Hematopoietic multipotent progenitor cell treated with erythropoietin and hydrocortisone succinate and interleukin-3 and kit ligand, for 4 days (in vitro differentiated cells): ENCODE measurements at places on chromosomes 13 and 19.
A peak's percentile ranks its signal among the peaks of the same experiment; 100 is the strongest.

- no peak for DNase-seq
Measured at GRCh38 chr13:101303521-101303920, 112.8 kb downstream of the NALCN start.

- peak; percentile 47 for DNase-seq
Measured at GRCh38 chr13:100673376-100673712, 1.3 kb downstream of the TMTC4 start.

- DNase-seq, result no peak
Measured at GRCh38 chr19:29321116-29321515, 108.2 kb upstream of the UQCRFS1 start.

DNA sequence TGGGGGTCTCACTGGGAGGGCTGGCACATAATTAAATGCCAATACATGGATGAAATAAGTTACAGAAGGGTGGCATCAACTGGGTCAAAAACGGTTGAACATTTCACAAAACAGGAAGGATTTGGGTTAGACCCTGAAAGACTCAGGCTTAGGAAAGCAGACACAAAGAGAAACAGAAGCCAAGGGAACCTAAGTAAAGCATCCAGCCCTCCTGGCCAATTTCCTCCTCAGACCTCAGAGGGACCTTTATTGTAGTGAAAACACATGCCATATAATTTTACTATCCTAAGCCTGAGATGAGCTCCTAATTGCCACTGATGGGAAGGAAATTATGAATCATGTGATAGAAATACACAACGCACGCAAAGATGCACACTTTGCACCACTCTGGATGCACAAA, 12.1 kb upstream of the CEACAM3 start:
- peak; percentile 66 for DNase-seq

DNA sequence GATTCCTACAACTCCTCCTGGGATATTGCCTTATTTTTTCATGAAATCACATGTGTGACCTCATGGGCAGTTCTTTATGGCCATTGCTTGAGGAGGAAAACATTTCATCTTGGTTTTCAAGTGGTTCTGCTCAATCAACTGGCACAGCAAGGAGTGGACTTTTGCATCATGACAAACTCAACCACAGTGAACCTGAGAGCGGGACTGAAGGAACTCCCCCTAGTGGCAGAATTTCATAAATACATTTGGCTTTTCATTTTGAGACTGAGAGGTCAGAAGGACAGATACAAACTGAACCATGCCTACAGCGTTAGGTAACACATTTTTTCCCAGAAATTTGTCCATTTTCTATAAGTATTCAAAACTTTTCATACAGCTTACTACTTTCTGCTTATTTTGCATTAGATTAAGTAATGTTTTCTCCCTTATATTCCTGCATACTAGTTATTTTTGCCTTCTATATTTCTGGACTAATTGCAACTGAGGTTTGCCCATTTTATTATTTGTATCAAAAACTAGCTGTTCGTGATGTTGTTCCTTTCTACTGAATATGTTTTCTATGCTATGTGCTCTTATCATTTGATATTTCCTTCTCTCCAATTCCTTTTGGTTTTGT, 13.4 kb upstream of the SIGLEC12 start:
- peak; percentile 89 for DNase-seq

DNA sequence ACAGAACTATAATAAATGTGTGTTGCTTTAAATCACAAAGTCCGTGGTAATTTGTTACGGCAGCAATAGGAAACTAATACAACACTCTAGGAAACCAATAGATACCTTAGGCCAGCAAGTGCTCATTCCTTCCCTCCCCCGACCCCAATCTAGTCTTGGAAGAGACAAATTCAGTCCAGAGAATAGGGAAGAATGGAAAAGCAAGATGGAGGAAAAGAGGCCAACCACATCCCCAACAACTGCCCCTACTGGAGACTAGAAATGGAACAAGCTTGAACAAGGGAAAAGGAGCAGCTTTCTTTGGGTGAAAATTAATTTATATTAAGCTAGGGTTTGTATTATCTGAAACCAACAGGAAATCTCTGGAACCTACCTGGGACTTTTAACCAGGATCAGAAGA, 54.4 kb downstream of the DIAPH3 start:
- DNase-seq, result no peak

DNA sequence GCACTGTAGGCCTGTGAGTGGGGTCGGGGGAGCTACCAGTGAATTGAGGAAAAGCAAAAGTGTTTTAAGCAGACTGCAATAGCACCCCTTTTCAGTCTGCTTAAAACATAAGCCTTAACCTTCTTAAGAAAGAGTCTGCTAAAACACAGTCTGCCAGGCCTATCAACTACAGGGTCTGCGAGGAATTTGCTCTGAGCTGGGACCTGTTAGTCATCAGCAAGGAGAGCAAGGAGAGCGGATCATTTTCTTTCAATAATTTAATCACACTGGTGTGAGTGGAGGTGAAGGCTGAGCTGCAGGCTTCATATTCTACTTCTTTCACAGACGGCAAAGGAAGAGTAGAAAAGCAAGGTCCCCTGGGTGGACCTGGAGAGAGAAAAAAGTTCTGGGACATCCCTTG, 342.7 kb downstream of the ENOX1 start:
- DNase-seq, result no peak

DNA sequence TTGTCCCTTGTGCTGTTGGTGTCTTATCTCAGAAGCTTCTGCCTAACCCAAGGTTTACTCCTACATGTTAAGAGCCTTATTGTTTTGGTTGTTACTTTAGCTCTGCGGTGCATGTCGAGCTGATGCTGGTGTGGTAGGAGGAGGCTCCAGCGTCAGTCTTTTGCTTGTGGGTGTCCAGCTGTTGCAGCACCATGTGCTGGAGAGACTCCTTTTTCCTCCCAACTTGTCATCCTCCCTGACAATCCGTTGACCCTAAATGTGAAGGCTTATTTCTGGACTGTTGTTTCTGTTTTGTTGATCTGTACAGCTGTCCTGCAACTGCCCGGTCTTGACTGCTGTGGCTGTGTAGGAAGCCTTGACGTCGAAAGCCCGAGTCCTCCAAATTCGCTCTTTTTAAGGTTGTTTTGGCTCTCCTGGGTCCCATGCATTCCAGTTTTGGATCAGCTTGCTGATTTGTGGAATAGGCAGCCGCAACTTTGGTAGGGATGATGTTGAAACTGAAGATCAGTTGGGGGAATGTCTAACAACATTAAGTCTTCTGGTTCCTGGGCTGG, 15.3 kb downstream of the NAXD start:
- no peak for DNase-seq

DNA sequence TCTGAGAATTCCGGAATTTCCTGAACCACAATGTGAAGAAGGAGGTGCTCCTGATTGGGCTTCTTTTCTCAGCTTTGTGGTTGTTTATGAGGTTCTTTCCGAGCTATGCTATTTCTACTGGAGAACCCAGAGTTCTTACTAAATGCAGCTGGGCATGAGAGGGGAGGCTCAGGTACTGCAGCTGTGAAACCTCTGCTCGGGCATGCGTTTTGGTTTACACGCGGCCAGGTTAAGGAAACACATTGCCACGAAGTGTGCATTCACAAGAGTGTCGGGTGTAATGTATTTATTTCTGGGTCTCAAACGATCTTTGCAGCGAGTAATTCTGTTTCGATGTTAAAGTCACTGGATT, 661 bp upstream of the MIR17HG start:
- peak; percentile 71 for DNase-seq
